ENCODE measurements at places on chromosomes 16 and 17. TPM values are rescaled to one million over a fixed set of nuclear protein-coding genes. Genes with fewer than 3 reads are reported as not detected.

PRSS36 gene
- total RNA-seq = 0.59 TPM

TNP2 gene
- not detected for total RNA-seq

ADGRG3 gene
- total RNA-seq = not detected

WNT9B gene
- not detected for total RNA-seq

NME1 gene
- total RNA-seq = 55.6 TPM

ABHD15 gene
- 8.8 TPM for total RNA-seq

CDH3 gene
- total RNA-seq = 1.1 TPM

AGRP gene
- total RNA-seq = not detected

SHBG gene
- 0.53 TPM for total RNA-seq

CD300LB gene
- total RNA-seq = not detected

PABPN1L gene
- total RNA-seq = not detected

TEX19 gene
- total RNA-seq = not detected

KRT28 gene
- not detected for total RNA-seq
